ENCODE measurements at places on chromosomes 5 and 9.
A peak's percentile ranks its signal among the peaks of the same experiment; 100 is the strongest.

- no peak for DNase-seq
Measured at GRCh38 chr5:81058121-81058520, 98.0 kb downstream of the RASGRF2 start.

DNA sequence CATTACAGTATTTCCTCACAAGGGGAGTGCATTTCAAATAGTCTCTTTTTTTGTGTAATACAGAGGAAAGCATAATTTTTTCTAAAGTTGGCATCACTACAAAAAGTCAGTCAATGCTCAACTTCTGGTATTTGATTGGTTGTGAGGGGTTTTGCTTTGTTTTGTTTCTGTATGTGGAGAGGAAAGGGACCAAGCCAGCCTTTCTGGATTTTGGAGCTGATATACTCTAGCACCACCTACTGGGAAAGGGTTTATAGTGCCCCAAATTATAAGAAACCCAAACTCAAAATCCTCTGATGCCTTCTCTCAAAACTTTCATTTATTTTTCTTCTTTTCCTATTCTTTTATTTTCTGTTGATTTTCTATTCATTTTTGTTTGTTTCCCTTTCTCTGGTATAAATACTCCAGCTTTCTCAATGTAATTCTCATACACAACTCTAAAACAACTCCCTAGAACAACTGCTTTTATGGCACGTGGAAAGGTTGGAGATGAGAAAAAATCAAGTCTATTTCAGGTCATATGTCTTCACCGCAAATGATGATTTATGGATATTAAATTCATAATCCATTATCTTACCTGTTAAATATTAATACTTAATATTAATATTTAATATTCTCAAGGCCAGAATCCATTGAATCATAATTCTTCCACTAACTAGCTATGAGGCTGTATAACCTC lies 69.5 kb upstream of the ANXA1 start:
- peak; percentile 39 for DNase-seq

DNA sequence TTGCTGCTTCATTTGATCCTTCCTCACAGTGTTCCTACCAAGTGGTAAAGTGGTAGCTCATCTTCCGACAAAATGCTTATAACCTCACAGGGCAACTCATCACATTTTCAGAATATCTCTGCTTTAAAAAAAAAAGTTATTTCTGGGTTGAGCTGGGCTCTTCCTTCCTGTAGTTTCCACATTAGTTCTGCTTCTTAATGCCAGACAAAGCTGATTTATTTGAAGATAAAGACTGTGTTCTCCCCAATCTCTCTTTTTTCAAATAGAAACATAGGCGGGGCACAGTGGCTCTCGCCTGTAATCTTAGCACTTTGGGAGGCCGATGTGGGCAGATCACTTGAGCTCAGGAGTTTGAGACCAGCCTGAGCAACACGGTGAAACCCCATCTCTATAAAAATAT lies 273.1 kb downstream of the ACTL7B start:
- DNase-seq: no peak

GRCh38 chr5:160092960-160093707 lies 26.1 kb downstream of the PWWP2A start:
- DNase-seq: no peak

DNA sequence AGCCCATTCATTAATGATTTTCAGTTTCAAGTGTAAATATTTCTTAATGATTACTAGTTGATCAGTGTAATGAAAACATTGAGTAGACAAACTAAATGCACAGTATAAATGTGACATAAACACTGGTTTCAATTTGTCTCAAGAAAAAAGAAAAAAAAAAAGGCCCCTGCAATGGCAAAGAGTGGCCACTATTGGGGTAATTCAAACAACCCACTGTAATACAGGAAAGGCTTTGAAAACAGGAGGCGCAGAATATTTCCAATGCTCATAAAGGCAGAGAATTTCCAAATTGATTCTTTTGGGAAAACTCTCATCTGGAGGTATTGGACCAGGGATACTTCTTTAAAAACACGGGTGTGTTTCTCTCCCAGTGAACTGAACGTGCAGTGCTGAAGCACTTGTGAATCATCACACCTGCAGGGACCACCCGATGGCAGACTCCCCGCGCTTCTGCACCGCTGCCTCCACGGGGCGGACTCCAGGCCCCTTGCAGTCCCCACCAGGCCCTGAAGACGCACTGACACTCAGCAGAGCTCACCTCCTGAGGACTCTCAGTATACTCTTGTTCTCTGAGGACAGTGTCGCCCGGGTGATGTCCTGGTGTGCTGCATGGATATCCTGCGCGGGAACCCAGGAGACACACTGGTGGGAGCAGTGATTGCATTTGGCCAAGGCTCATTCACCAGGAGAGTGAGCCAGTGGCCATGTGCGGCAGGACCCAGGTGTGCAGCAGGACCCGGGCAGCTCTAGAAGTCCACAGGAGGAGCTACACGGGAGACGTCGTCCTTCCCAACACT lies 227.6 kb upstream of the IRX4 start:
- no peak for DNase-seq
